Midbrain (tissue), 1 donor: ENCODE measurements at places on chromosomes 6 and 20.

- DNase-seq: no peak
Observed at GRCh38 chr6:10409233-10409721, 5.6 kb downstream of the TFAP2A start.

DNA sequence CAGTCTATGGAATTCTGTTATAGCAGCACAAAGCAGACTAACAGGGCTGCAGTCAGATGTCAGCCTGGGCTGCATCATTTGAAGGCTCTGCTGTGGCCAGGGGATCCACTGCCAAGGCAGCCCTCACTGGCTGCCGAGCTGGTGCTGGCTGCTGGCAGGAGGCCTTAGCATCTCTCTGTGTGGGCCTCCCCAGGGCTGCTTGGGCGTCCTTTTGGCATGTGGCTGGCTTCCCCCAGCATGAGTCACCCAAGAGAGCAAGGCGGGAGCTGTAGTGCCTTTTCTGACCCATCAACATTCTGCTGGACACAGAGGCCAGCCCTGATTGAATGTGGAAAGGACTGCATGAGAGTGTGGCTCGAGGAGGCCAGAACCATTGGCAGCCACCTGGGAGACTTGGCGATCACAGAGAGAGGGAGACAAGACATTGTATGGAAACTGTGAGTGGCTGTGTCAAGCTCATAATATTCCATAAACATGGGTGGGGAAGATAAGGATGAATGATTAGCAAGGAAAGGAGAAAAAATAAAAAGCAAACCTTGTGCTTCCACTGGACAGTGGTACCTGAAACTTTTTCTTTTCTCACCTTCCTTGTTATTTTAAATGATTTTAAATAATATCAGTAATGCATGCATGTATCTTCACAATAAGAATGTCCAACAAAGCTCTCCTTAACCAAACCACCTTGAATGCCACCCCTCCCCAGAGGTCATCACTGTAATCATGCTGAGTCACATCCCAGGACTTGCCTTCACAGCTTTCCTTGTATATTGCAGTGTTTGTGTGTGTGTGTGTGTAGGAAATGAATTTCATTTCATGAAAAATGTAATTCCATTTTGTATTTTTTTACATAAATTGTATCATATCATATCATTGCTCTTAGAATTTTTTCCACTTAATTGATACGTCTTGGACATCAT is 55.0 kb upstream of the VSX1 start:
- DNase-seq: peak; percentile 72

DNA sequence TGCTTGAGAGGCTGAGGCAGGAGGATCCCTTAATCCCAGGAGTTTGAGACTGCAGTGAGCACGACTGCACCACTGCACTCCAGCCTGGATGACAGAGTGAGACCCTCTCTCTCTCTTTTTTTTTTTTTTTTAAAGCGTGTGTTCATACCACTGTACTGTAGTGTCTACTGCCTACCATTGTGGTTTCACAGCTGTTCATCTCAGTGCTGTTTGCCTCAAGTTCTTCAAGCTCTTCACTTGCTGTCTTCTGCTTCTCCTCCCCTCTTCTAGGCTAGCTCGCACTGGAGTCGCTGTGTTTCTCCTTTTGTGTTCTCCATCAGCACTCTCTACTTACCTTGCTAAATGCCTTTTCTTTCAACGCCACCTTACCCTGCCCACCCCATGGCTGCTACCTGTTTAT is 7.4 kb downstream of the FOXO3 start:
- no peak for DNase-seq

DNA sequence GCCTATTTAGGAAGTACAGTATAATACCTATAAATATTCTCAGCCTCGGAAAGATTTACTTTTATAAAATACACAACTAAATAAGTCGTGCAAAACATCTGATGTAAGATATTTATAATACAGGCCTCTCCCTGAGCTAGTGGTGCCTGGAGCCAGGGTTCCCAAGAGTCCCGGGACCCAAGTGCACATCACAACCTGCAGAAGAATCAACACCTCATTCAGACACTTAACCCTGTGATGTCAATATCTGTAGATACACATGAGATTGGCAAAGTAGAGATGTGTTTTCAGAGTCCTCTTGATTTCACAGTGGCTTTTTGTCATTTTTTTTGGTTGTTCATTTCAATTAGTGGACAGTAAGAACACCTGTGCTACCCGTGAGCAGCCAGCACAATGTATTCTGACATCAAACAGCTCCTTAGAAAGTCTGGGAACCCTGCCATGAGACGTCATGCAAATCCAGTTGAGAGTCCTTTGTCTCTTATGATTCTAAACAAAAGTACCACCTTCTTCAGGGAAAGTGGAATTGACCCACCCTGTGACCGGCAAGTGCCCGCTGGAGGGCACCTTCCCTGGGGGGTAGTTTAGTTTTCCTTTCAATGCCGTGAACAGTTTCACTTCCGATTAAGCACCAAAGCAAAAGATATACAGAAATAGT is 101.6 kb downstream of the DACT2 start:
- DNase-seq: no peak

GRCh38 chr6:158488065-158488464 is 71.8 kb upstream of the TMEM181 start:
- DNase-seq: no peak

DNA sequence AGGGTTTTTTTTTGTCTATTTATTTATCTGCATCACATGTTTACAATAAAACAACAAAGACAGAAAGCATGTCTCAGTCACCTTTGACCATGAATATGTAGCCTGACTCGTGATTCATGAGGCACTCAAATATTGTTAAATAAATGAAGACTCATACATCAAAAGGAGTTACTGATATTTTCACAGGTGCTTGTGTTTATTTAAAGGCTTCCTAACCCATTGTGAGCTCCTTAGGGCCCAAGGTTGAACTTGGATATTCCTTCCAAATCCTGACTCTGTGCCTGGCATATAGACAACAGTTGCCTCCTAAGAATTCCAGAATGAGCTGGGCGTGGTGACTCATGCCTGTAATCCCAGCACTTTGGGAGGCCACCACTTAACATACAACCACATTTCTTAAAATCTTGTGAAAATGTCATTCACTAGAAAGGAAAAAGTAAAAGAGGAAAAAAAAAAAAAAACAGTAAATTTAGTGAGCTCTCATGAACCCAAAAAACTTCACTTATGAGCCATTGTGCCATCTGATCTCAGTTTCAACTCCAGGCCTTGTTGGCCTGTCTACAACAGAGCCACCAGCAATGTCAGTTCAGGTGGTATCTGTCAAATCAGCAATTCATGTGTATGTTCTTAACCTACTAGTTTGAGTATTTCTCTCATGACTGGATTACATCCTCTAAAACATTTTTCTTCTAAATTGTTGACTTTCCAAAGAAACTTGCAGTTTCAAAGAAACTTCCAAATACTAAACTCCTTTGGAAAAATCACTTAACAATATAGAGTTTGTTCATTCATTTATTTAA is 162.7 kb upstream of the MARCKS start:
- no peak for DNase-seq

GRCh38 chr6:88367248-88367647 is 201.1 kb upstream of the CNR1 start:
- no peak for DNase-seq

- no peak for DNase-seq
Observed at GRCh38 chr6:88445188-88445965, 279.2 kb upstream of the CNR1 start.

GRCh38 chr6:116948533-116949304 is 71.7 kb downstream of the RFX6 start:
- DNase-seq: no peak

GRCh38 chr20:9290331-9290730 is 221.4 kb downstream of the PLCB4 start:
- no peak for DNase-seq

- DNase-seq: no peak
Observed at GRCh38 chr20:15375836-15376235, 1038.4 kb upstream of the FLRT3 start.

DNA sequence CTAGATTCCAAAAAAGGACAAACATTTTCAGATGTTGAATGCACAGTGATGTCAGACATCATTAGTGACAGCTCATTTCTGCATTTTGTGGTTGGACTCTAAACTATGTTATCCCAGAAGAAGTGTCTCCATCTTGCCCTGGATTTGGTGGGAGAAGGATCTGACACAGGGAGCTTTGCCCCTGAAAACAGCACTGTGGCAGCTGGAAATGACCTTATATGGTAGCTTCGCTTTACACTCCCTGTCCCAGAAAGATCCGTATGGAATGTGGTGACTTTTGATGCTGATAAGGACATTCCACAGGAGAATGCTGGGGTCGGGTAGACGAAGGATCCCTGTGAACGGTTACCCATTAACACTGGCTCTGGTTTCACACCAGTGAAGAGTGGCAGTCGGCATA is 87.2 kb upstream of the EDN1 start:
- no peak for DNase-seq

GRCh38 chr20:227439-228105 is 514 bp downstream of the DEFB129 start:
- peak; percentile 2 for DNase-seq

GRCh38 chr6:30007132-30007764 is 53.8 kb upstream of the POLR1H start:
- no peak for DNase-seq

GRCh38 chr6:4446982-4447381 is 311.6 kb upstream of the ECI2 start:
- DNase-seq: peak; percentile 3

GRCh38 chr20:7818477-7818876 is 121.8 kb downstream of the HAO1 start:
- DNase-seq: no peak
